ENCODE measurements at places on chromosomes 1 and 21.

GRCh38 chr1:236497908-236498307 is 25.9 kb upstream of the LGALS8 start:
- DNase-seq, result no peak

DNA sequence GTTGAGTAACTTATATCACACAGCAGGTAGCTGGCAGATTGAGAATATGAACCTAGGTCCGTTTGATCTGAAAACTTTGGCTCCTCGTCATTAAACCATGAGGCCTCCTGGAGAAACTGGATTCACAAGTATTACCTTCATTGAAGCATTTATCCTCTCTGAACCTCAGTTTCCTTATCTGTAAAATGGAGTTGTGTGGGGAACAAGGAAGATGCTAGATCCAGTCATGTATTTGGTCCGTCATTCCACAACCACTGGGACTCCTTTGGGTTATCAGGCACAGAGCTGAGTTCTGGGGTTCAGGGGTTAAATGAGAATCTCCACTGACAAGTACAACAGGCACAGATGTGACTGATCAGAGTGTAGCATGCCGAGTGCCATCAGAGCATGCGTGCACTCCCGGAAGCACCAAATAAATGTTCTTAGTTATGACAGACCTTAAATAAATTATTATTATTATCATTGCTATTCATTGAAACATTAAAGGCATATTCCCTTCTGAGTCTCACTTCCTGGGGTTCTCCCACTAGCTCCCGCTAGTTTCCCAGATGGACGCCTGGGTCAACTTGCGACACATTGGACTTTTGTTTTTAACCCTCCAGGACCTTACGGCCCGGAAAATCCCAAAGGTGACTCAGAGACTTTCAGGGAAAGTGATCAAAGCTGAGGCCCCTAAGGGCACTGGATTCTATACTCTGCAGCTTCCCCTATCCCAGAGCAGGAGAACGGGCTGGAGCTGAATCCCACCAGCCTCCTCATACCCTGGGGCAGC is 130.6 kb downstream of the PLPP3 start:
- DNase-seq, result no peak

DNA sequence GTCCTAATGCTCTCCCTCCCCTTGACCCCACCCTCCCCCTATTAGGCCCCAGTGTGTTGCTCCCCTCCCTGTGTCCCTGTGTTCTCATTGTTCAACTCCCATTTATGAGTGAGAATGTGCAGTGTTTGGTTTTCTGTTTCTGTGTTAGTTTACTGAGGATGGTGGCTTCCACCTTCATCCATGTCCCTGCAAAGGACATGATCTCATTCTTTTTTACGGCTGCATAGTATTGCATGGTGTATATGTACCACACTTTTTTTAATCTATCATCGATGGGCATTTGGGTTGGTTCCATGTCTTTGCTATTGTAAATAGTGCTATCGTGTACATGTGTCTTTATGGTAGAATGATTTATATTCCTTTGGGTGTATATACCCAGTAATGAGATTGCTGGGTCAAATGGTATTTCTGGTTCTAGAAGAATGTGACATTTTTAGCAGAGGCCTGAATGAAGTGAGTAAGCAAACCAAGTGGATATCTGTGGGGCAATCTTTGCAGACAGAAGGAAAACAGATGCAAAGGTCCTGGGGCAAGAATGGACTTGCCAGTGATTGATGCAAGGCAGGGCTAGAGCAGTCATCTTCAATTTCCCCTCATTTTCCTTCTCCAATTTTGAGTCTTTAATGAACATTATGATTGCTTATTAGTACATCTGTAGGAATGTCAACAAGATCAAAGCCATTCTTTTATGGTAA is 50.2 kb downstream of the UBE4B start:
- no peak for DNase-seq

GRCh38 chr21:9756677-9757076 is 764.7 kb upstream of the TPTE start:
- DNase-seq, result no peak

DNA sequence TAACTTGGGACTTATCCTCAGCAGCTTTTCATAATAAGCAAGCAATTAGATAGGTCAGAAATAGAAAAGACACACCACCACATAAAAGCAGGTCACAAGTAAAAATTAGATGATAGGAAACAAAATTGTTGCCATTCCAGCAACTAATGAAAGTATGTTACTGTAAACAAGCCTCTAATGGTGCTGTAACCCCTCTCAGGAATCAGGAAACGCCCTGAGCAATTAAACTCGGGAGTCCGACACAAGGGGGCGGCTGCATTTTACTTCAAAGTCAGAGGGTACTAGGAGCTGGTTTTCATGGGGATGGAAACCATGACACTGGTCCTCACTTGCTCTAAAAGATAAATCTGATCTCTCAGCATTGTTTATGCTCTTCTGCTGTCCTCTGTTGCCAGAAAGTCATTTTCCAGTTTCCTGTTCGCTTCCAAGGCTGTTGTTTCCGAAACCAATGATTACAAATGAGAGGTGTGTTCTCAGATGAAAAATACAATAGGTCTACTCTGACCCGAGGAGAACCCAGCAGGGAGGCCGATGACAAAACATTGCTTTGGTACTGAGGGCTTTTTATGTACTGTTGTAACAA is 93.4 kb downstream of the TGFBR3 start:
- no peak for DNase-seq

DNA sequence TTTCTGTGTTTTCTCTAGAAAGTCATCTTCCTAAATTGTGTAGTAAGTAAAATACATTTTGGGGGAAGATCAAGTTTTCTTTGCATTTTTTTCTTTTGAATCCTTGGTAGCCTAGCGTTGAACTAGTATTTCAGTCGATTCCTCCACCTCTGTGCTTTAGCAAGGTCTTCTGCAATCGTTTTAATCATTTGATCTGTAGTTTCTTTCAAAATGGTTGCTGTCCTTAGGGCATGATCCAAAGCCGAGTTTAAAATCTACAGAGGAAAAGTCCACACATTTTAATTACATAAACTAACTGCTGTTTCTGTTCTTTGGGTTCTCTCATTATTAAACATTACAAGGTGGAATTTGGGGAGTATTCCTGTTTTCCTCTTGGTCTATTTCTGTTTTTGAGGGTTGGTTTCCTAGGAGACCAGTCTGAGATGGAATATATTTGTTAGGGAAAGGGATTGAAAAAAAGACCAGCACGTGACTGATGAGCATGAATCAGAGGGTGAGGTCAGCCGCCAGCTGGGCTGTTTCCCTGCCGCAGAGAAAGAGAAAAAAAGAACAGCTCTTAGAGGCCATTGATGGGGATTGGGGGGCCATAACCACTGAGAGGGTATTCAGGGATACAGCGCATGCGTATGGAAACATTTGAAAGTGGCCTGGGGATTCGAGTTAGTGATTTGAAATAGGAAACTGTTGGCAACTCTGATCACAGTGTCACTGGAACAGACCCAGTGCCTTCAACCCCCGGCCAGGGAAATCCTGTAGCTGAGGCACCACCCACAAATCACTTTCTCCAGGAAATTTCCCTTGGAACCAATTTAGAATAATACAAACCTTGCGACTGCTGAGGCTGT is 40.6 kb downstream of the AKNAD1 start:
- DNase-seq, result no peak

DNA sequence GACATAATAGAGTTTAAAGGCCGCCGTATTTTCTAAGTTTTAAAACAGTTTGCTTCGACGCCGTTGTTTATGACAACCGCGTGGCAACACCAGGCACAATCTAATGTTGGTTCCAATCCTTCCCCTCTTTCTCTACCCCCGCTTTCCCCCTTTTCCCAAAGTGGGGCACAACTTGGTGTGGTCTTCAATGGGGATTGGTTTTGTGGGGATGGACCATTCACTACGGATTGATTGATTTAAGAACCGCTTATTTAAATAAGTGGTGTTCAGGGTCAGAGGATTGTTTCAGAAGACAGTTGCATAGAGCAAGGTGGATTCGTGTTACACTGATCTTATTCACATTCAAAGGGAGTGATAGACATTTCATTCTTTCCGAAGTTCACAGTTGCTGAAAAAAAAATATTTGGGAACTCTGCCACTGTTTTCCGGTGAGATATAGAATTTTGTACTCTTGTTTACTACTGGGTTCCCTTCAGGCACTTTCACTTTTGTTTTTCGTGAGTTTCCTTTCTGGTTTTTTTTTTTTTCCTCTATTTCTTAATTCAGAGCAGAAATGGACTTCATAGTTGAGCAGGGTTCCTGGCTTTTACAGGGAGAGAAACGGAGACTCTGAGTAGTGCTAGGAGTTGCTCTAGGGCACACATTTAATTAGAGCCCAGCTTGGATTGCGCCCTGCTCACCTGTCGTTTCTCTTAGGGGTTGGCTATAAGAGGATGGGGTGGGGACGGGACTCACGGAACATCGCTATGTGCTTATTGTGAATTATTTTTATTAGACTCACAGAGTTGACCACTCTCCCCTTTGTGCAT is 79.6 kb upstream of the AK4 start:
- no peak for DNase-seq

DNA sequence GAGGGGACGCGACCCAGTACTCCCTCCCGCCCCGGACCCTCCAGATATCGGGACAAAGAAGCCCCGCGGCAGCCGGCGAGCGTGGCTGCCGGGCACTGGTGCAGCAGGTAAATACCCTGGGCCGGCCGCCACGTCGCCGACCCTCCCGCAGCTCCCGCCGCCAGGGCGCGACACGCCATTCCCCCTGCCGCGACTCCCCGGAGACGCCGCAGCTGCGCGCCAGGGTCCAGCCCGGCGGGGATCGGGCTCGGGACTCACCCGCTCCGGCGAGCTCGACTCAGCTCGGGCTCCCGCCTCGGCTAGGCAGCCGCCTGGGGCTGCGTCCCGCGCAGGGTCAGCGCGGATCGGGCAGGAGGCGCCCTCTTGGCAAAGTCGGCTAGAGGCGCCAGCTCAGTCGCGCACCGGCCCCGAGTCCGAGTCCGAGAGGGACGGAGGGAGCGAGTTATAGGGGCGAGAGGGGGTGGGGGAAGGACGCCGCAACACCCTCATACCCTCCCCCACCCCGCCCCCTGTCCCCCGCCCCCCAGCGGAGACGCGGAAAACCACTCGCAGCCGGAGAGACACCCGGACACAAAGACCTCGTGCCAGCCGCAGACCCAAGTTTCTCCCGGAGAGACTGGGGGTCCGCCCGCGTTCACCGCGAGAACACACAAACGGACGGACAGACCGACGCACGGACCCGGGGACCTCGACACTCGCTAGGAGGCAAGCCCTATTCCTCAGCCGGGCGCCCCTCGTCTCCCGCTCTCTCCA is 985 bp downstream of the SYT6 start:
- no peak for DNase-seq

- DNase-seq, result no peak
Observed at GRCh38 chr1:201885531-201886075, 3.1 kb upstream of the SHISA4 start.

GRCh38 chr1:201320168-201320788 is 37.0 kb downstream of the PKP1 start:
- no peak for DNase-seq

DNA sequence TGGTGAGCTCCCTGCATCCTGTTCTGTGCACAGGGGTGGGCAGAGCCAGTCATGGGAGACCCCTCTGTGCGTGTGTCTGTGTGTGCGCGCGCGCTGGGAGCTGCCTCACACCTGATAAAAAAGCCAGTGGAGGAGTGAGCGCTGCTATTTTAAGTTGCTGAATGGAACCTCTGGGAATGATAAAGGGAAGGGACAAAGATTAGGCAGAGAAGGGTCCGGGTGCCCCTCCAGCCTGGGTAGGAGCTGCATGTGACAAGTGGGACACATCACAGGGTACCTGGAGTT is 847 bp downstream of the ADORA1 start:
- DNase-seq, result no peak

- no peak for DNase-seq
Observed at GRCh38 chr1:36239941-36240637, 15.8 kb downstream of the THRAP3 start.

DNA sequence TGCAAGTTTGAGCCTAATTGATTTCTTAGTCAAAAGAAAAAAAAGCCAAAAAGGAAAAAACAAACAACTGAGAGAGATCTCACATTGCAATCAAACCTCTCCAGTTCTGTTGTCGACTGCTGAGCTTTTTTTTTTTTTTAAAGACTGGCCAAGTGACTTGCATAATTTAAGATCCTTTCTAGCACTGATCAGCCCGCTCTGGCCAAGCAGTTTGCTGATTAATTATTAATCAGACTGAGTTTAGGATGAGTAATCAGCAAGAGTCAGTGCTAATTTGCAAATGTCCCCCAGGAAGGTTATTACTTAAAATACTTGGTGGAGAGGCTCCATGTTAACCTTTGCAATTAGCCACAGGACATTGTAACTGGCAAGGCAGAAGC is 39.3 kb downstream of the HMGB4 start:
- no peak for DNase-seq

DNA sequence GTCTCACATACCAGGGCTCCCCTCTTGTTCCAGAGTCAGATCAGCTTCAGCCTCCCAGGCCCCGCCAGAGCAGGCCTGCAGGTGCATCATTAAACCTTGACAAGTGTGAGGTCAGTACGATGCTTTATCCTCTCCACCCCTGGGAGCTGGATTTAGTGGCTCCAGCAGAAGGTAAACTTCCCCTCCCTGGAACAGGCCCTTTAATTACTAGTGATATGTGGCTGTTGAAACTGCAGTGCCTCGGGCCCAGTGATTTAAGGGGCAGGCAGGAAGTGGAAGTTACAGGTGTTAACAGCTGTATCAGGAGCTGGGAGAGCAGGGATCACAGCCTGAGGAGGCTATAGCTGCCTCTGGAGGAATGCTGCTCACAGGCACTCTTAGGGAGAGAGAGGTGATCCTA is 132.4 kb upstream of the KLHDC7A start:
- no peak for DNase-seq

DNA sequence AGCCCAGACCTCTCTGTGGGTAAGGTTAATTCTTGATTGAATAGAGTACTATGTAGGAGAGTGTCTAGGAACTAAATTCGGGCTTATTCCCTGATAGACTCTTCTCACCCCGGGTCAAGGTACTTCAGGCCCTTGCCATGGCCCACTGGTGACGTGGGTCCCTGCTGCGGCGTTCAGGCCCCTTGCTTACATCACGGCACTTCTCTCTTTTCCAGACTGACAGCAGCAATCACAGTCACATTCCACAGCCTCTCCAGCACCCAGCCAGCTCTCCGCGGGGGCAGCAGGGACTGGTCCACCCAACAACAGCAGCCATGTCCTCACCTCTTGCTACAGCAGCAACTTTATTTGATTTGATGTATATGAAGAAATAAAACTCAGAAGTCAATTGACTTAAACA is 401.2 kb upstream of the VAMP3 start:
- no peak for DNase-seq

DNA sequence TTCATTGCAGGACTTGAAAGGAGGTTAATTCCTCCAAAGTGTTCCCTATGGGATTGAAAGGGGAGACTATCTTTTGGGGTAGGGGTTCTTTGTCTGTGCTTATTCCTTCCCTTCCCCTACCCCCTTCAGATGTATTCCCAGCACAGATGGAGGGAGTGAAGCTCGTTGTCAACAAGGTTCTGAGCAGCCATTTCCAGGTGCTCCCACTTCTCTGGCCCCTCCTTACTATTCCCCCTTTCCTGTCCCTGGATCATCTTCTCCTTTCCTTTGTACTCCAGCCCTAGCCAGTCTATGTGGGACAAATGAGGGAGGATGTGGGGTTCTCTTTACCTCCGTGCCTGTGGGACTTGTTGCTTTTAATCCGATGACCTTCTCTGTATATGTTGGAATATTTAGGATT is 899 bp downstream of the TOMM40L start:
- DNase-seq, result no peak

- DNase-seq, result no peak
Observed at GRCh38 chr1:98044766-98045165, 123.9 kb upstream of the DPYD start.

- no peak for DNase-seq
Observed at GRCh38 chr21:16194095-16194787, 464.5 kb downstream of the USP25 start.

GRCh38 chr1:77202751-77203150 is 16.5 kb downstream of the PIGK start:
- no peak for DNase-seq
